ENCODE measurements at places on chromosomes 11 and 22.

GRCh38 chr11:10654811-10655150 is 38.8 kb downstream of the IRAG1 start:
- H3K27ac ChIP-seq: peak overlapping the region; percentile 55
- H3K4me1 ChIP-seq: peaks cover 5% of the 10 kb centered on the region
- no peaks in the 10 kb centered on the region for H3K36me3 ChIP-seq
- no peak overlapping the region for H3K4me3 ChIP-seq
- DNase-seq: no peak

GRCh38 chr11:2531987-2532703 is 87.3 kb downstream of the KCNQ1 start:
- H3K4me1 ChIP-seq: no peaks in the 10 kb centered on the region
- H3K27me3 ChIP-seq: no peaks in the 10 kb centered on the region
- no peak overlapping the region for H3K4me3 ChIP-seq
- peak; percentile 59 for DNase-seq
- H3K36me3 ChIP-seq: no peaks in the 10 kb centered on the region

DNA sequence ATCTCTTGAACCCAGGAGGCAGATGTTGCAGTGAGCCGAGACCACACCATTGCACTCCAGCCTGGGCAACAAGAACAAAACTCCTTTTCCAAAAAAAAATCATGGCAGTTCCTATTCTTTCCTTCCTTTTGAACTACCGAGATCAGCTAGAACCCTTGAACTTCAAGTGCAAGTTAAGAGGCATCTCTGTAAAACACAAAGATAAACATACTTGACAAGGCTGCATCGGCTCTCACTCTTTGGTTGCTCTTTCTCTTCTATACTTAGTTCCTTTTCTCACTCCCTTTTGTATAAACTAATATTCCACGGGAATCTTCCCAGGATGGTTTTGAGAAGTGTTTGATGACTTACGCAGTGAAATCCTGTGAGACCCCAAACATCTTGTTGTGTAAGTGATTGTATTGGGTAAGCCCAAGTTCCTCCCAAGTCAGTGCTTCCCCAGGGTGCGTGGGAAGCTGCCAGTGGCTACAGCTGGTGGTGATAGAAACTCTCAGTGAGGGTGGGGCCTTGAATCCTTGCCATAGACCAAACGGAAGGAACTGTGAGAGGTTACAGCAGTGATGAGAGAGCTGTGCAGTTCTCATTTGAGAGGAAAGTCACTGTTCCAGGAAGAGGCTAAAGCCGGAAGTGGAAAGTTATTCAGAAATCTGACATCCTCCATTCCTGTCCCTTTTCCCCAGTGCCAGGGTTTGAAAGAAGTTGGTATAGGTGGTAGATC is 24.1 kb upstream of the CDC42EP2 start:
- H3K27ac ChIP-seq: no peak overlapping the region
- DNase-seq: peak; percentile 90
- H3K27me3 ChIP-seq: no peaks in the 10 kb centered on the region
- no peaks in the 10 kb centered on the region for H3K4me1 ChIP-seq
- no peaks in the 10 kb centered on the region for H3K36me3 ChIP-seq

DNA sequence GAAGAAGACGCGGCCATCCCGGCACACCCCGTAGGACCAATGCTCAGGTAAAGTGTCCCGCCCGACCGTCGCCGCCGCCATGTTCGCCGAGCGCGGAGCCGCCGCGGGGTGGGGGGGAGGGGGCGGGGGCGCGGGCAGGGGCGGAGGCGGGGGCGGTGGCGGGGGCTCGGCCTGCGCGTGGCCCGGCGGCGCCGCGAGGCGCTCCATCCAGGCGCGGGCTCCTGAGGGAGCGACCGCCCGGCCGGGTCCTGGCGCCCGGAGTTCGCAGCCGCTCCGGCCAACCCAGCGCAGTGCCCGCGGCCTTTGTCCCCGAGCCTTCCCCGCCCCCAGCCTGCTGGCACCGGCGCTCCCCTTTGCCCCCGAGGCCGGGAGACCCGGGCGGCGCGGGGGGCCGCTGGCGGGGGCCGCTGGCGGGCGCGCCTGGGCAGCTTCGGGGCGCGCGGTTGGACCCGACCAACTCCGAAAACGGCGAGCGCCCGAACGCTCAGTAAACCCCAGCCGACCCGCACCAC is at the start of gene PLEKHA7:
Gene PLEKHA7, minus strand, starts transcription at position 94 of the 512 bp plus-strand sequence. Its CDS starts 13 bp downstream, at position 81.
- H3K27ac ChIP-seq: no peak within 1 kb of the TSS
- H3K36me3 ChIP-seq: no peaks in the 10 kb centered on the region
- no peaks in the 10 kb centered on the region for H3K4me1 ChIP-seq
- DNase-seq: no peak
- no peaks in the 10 kb centered on the region for H3K27me3 ChIP-seq
- peak within 1 kb of the TSS; percentile 60 for H3K4me3 ChIP-seq

Data from aorta (tissue), 5 donors.